Heart left ventricle (tissue), 16 donors: ENCODE measurements at places on chromosomes 7 and 10.

GRCh38 chr10:14142606-14143250 lies 188.0 kb downstream of the FRMD4A start:
- H3K4me3 ChIP-seq, result no peak overlapping the region
- H3K4me1 ChIP-seq, result no peaks in the 10 kb centered on the region
- no peak overlapping the region for H3K27ac ChIP-seq
- H3K36me3 ChIP-seq, result no peaks in the 10 kb centered on the region

GRCh38 chr10:95508730-95509129 lies 52.4 kb downstream of the SORBS1 start:
- DNase-seq, result no peak
- H3K36me3 ChIP-seq, result no peaks in the 10 kb centered on the region
- peaks cover 46% of the 10 kb centered on the region for H3K4me1 ChIP-seq
- peak overlapping the region; percentile 85 for H3K27ac ChIP-seq
- no peak overlapping the region for H3K4me3 ChIP-seq
- no peaks in the 10 kb centered on the region for H3K27me3 ChIP-seq

DNA sequence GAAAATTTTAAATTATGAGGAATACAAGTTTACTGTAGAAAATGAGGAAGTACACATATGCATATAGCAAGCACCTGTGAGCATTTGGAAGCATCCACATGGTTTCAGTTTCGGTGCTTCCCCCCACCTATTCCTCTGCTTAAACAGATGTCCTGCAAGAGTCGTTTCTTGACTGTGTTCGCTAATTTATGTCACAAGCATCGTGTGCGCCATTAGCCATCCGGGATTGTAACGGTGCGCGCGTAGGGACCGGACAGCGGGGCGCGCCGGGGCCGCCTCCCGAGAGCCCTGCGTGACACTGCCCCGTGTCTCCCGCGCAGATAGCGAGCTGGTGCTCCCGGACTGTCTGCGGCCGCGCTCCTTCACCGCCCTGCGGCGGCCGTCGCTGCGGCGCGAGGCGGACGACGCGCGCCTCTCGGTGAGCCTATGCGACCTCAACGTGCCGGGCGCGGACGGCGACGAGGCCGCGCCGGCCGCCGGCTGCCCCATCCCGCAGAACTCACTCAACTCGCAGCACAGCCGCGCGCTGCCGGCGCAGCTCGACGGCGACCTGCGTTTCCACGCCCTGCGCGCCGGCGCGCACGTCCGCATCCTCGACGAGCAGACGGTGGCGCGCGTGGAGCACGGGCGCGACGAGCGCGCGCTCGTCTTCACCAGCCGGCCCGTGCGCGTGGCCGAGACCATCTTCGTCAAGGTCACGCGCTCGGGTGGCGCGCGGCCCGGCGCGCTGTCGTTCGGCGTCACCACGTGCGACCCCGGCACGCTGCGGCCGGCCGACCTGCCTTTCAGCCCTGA lies 90.9 kb downstream of the NEURL1 start:
- peak overlapping the region; percentile 54 for H3K4me3 ChIP-seq
- H3K27me3 ChIP-seq, result no peaks in the 10 kb centered on the region
- H3K36me3 ChIP-seq, result no peaks in the 10 kb centered on the region
- peak; percentile 76 for DNase-seq
- H3K4me1 ChIP-seq, result peaks cover 4% of the 10 kb centered on the region

- H3K36me3 ChIP-seq, result peaks cover 97% of the 10 kb centered on the region
- no peak for DNase-seq
- H3K27ac ChIP-seq, result peak overlapping the region; percentile 38
- H3K27me3 ChIP-seq, result no peaks in the 10 kb centered on the region
Measured at GRCh38 chr10:95392681-95393164, 101.9 kb upstream of the PDLIM1 start.

DNA sequence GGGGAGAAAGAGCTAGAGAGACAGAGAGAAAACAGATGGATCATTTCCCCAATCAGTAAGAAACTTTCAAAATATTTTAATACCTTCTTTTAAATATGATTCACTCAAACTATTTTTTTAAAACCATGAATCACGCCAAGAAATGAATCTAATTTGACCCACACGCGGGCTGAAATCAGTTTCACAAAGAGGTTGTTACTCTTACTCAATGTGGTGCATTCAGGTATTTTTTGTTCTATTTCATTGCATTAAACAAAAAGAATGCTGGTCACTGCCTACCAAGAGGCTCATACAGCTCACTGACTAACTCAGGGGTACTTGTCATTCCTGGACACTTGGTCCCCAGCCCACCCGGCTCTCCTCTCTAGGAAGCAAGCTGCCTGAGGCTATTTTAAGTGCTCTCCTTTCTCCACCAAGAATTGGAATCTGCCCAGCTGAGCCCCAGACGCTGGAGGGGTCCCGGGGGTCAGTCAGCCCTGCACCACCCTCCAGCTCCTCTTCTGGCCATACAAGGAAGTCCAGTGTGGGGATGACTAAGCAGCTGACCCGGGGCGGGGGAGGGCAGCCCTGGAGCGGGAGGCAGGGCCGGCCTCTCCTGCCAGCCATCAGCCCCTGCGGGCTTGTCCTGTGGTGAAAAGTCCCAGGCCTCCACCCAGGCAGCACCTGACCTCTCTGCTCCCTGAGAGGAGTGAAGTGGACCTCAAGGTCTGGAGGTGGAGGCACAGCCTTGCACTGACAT lies 21.7 kb upstream of the PFKP start:
- peak; percentile 82 for DNase-seq
- H3K36me3 ChIP-seq, result no peaks in the 10 kb centered on the region
- H3K27ac ChIP-seq, result peak overlapping the region; percentile 72
- H3K27me3 ChIP-seq, result no peaks in the 10 kb centered on the region
- H3K4me3 ChIP-seq, result no peak overlapping the region
- H3K4me1 ChIP-seq, result peaks cover 10% of the 10 kb centered on the region

GRCh38 chr10:110510086-110510485 lies 12.4 kb downstream of the DUSP5 start:
- no peak for DNase-seq
- H3K27me3 ChIP-seq, result no peaks in the 10 kb centered on the region
- peaks cover 20% of the 10 kb centered on the region for H3K36me3 ChIP-seq
- no peak overlapping the region for H3K27ac ChIP-seq

GRCh38 chr10:17214971-17215781 lies 12.9 kb upstream of the VIM start:
- H3K4me1 ChIP-seq, result peaks cover 6% of the 10 kb centered on the region
- peak overlapping the region; percentile 55 for H3K27ac ChIP-seq
- no peak overlapping the region for H3K4me3 ChIP-seq
- no peak for DNase-seq
- H3K36me3 ChIP-seq, result no peaks in the 10 kb centered on the region

DNA sequence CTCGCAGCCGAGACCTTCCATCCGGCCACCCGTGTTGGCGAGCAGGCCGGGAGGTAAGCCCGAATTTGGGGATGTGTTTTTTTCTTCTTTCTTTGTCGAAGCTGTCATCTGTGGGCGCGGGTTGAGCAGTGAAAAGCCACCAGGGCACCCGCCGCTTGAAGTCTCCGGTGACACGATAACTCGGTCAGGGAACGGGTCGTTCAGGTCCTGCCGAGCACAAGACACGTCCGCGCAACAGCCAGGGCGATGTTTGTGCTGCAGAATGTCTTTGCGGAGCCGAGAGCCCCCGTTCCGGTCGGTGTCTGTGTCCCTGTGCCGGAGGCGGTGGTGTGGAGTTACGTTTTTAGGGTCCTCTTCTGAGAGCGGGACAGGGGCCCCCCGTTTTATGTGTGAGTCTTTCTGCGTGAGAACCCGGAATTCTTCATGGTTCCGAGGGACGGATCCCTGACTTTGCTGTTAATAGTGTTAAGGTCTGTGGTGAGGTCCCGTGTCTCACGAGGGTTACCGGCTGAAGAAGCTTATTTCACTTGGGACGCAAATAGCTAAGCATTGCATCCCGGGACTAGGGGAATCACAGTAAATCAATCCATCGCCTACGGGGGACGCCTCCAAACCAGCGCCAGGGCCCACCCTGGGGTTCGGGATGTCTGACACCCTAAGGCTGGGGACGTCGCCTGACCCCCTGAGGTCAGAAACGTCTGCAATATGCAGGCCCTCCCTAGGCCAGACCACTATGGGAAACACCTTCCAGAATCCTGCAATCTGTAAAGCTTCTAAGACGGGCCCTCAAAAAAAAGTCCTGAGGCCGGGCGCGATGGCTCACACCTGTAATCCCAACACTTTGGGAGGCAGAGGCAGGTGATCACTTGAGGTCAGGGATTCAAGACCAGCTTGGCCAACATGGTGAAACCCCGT lies 99.5 kb downstream of the ELFN1 start:
- DNase-seq, result no peak
- H3K4me3 ChIP-seq, result no peak overlapping the region
- no peaks in the 10 kb centered on the region for H3K36me3 ChIP-seq
- no peaks in the 10 kb centered on the region for H3K4me1 ChIP-seq
- H3K27ac ChIP-seq, result no peak overlapping the region
- H3K27me3 ChIP-seq, result no peaks in the 10 kb centered on the region
